Cardiac fibroblast (primary cell): ENCODE measurements at places on chromosomes 13 and 19.

DNA sequence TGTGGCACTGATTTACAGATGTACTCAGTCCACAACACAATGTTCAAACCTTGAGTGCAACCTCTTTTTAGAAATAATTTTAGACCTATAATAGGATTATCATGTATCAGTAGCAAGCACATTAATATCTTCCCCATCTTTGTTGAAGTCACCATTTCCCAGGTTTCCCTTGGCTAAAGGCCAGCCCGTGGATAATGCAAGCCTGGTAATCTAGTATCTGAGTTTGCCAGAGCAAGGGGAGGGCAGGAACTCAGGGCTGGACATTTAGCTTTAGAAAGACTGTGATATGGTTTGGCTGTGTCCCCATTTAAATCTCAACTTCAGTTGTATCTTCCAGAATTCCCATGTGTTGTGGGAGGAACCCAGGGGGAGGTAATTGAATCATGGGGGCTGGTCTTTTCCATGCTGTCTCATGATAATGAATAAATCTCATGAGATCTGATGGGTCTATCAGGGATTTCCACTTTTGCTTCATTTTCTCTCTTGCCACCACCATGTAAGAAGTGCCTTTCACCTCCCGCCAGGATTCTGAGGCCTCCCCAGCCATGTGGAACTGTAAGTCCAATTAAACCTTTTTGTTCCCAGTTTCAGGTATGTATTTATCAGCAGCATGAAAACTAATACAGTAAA is 37.7 kb downstream of the SLC6A16 start:
- DNase-seq = no peak

DNA sequence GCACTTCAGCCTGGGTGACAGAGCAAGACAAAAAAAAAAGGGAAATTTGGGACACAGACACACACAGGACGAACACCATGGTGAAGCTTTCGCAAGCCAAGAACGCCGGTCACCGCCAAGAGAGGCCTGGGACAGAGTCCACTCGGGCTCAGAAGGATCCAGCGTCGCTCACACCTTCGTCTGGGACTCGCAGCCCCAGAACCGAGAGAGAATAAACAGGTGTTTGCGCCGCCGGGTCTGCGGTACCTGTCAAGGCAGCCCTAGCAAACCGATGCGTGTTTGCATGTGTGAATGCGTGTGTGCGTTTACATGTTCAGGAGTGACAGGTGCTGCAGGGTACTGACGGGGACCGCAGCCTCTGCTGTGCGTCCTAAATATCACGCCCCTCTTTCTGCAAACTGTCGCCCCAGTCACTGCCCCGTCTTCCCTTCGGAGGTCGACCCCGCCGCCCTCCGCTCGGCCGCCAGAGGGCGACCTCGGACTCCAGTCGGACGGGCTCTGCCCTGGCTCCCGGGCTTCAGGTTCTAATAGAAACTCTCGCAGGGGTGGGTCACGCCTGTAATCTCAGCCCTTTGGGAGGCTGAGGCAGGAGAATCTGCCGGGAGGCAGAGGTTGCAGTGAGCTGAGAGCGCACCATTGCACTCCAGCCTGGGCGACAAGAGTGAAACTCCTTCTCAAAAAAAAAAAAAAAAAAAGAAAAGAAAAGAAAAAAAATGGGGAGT is 11.8 kb upstream of the CSNK1G2 start:
- DNase-seq = peak; percentile 76

- peak; percentile 93 for DNase-seq
Observed at GRCh38 chr19:55580628-55581144, at the start of gene ZNF579. Gene ZNF579 (minus strand): TSS chr19:55580848. CDS start chr19:55579639, 1,209 bp downstream.

GRCh38 chr19:13284929-13285928 is 135.0 kb downstream of the IER2 start:
- no peak for DNase-seq

DNA sequence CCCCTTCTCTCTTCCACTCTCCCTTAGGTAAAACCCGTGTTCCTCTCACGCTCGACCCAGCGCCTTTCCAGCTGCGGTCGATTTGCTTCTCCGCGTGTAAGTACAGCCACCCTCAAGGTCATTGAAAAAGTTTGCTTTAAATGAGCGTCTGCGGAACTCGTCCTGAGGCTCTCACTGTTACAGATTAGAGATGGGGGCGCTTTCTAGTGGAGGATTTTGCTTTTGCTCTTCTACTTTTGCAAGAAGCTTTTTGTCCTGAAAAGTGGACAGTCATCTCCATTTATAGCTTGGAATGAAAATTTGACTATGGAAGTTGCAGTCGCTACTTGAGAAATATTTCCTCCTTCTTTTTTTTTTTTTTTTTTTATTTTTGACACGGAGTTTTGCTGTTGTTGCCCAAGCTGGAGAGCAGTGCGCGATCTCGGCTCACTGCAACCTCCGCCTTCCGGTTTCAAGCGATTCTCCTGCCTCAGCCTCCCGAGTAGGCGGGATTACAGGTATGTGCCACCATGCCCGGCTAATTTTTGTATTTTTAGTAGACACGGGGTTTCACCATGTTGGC is 595 bp upstream of the RAB20 start:
- no peak for DNase-seq

DNA sequence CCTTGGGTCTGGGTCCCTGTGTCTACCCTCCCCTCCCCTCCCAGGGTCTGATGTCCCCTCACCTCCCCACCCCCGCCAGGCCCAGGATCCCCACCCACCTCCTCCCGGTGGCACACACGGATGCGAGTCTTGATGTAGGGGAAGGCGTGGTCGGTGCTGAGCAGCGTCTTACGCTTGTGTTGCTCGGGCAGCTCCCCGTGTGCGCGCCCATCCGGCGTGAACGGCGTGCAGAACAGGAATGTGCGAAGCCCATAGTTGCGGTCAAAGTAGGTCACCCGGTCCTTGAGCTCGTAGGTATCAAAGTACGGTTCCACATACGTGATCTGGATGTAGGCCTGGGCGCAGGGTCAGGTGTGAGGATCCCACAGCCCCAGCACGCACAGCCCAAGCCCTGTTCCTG is 4.4 kb upstream of the KANK2 start:
- no peak for DNase-seq

DNA sequence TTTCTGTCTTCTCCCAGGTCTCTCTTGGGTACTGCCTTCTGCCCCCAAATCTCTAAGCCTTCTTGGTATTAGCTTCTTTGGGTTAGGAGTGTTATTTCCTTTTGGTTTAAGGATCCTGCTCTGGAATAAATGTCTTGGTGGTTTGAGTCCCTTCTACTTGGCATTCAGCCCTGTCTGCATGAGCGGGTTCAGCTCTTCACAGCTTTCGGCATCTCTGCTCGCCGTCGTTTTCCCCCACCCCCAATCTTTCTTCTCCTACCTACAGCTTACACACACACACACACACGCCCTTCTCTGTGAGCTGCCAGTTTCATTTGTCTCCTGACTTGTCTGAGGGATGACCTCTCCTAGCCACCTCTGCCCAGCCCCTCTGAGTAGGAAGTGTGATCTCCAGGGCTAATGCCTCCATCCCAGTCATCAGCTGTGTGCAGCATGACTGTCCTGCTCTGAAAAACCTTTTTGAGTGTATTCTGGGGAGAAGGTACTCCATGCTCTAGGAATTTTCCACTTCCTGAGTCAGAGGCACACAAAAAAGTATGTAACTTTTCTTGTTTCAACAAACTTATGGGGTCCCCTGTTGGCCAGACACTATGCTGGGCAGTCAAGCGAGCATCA is 4.7 kb downstream of the CNOT3 start:
- no peak for DNase-seq

- peak; percentile 67 for DNase-seq
Observed at GRCh38 chr13:110306340-110306959, 507 bp downstream of the COL4A1 start.

- DNase-seq = no peak
Observed at GRCh38 chr19:51431124-51431523, 13.7 kb upstream of the SIGLEC10 start.

DNA sequence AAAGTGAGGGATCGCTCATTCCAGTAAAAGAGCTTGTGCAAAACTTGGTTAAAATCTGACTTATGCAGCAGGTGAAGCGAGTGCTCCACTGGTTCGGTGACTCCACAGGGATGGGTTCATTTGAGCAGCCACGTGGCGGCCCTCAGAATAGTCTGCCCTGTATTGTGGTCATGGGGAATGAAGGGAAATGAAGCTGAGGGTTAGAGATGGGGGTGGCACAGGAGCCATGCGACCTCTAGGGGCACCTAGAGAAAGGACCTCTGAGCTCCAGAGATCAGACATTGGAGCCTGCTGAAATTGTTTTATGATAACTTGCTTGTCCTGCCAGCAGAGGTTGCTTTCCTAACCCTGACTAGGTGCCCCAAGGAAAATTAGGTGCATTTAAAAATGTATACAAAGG is 26.6 kb downstream of the CBY2 start:
- DNase-seq = no peak

DNA sequence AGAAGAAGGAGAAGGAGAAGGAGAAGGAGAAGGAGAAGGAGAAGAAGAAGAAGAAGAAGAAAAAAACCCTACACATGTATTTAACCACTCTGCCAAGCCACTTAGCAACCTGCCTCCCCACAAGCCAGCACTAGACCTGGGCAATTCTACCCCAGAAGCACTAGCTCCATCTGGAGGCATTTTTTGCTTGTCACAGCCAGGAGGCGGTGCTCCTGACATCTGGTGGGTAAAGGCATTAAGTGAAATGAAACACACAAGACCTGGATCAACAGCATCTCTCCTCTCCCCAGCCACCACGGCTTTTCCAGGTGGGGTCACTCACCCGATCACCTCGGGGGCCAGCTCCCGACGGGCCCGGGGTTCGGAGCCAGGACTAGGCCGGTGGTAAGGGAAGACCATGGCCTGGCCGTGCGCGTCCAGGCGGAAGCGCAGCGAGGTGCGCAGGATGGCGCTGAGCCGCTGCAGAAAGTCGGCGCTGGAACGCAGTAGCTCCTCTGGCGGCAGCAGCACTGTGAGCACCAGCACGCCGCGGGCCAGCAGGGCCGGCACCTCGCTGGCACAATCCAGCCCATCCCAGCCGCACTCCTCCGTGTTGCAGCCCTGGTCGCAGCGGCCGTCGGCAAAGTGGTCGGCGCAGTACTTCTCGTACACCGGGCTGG is 26.9 kb downstream of the NOTCH3 start:
- DNase-seq = peak; percentile 38

GRCh38 chr19:18868380-18869022 is 27.5 kb downstream of the CERS1 start:
- DNase-seq = no peak

- no peak for DNase-seq
Observed at GRCh38 chr19:33568706-33569105, 47.1 kb upstream of the PEPD start.

- DNase-seq = peak; percentile 37
Observed at GRCh38 chr19:1492474-1493006, 1.6 kb downstream of the REEP6 start.

GRCh38 chr13:70370924-70371323 is 262.7 kb upstream of the KLHL1 start:
- DNase-seq = no peak

GRCh38 chr19:16571822-16572331 is 338 bp downstream of the SLC35E1 start:
- peak; percentile 31 for DNase-seq

- DNase-seq = peak; percentile 90
Observed at GRCh38 chr19:13849991-13850909, 26.7 kb upstream of the NANOS3 start.

DNA sequence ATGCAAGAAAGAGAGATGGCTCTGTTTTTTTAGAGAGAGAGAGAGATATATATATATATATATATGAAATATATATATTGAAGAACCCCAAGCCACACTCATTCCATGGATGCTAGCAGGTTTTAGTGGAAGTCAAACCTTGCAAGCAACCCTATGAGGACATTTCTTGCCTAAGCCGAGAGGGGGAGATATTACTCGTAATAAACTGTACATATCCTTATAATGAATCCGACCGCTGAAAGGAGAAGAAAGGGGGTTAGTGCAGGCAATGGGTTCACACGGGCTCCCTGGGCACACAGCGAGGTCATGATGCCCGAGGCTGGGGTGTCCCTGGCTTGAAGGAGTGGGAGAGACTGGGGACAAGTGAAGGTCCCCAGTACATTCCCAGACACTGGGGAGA is 78.3 kb downstream of the IER2 start:
- DNase-seq = no peak

DNA sequence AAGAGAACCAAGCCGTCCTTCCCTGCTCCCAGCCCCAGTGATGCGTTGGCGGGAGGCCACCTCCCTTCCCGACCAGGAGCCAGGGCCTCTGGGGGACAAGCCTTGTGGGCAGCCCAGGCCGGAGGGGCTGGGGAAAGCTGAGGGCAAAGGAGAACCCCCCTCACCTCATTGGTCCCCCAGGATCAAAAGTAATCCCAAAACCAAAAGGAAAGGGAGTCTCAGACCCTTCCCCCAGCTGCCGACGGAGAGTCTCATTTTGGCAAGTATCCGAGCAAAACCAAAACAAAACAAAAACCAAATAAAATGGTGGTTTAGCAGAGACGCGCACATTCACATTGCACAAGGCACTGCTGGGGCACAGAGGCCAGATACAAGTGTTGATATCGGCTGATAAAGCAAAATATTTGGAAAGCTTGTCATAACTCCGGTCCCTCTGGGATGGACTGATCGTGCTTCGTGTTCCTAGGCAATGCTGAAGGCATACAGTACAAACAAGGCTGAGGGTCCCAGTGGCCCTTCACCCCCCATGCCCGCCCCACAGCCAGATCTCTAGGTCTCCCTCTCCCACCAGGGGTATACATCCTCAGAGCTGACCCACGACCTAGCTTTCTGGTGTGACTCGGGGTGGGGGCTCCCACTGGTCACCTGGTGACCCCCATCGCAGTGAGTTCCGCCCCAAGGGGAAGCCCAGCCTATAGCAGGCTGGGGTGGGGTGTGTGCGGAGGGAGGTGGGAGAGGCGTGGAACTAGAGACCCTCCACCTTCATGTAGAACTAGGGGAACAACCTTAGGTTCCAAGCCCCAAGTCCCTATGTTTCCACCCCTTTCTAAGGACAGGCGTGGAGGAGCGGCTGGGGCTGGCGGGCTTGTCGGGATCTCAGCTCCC is 2.1 kb downstream of the CEBPA start:
- DNase-seq = no peak

- DNase-seq = no peak
Observed at GRCh38 chr13:37925878-37926473, 56.4 kb upstream of the TRPC4 start.

GRCh38 chr13:40565282-40566148 is 100.9 kb downstream of the FOXO1 start:
- DNase-seq = no peak

- no peak for DNase-seq
Observed at GRCh38 chr13:61370520-61370919, 45.1 kb downstream of the PCDH20 start.

GRCh38 chr13:105984236-105984635 is 551.2 kb downstream of the EFNB2 start:
- DNase-seq = no peak

DNA sequence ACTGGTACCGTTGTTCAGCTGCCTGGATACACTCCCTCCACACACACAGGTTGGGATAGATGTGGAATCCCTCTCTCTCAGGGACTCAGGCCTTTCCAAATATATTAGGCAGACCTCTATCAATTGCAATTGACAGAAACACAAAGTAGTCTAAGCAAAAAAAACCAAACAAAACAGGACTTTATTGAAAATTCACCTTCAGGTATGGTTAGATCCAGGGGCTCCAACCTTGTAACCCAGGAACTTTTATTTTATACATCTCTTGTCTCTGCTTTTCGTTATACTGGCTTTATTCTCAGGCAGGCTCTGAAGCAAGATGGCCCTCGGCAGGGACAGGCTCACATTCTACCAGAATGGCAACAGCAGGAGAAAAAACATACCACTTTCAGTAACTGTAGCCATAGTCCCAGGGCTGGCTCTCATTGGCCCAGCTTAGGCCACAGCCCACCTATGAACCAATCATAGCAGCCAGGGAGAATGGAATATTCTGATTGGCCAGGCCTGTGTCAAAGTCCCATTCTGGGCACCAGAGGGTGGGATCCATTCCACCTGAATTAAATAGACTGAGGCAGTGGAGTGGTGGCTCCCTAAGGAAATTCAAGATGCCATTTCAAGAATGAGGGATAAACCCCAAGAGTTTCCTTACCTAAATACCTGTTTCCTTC is 13.1 kb upstream of the CEACAM19 start:
- DNase-seq = peak; percentile 25
